ENCODE measurements at places on chromosomes 2 and 18.
A peak's percentile ranks its signal among the peaks of the same experiment; 100 is the strongest.

DNA sequence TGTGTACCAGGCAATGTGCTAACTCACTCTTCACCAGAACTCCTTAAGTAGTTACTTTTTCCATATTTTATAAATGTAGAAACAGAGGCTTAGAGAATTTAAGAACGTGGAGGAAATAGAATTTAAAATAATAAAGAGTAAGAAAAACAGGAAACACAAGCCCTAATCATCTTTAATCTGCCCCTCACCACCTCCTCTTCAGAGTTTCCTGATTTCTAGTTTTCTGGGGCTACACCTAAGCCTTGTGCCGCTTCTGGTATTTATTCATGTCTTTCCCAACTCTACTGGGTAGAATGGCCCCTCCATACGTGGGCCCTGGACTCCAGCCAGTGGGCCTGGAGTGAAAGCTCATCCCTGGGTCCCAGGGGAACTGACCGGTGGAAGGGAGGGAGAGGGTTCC is 85.4 kb downstream of the RTN4 start:
- DNase-seq = no peak

GRCh38 chr2:109217362-109218086 is 88.5 kb downstream of the SH3RF3 start:
- DNase-seq = no peak

DNA sequence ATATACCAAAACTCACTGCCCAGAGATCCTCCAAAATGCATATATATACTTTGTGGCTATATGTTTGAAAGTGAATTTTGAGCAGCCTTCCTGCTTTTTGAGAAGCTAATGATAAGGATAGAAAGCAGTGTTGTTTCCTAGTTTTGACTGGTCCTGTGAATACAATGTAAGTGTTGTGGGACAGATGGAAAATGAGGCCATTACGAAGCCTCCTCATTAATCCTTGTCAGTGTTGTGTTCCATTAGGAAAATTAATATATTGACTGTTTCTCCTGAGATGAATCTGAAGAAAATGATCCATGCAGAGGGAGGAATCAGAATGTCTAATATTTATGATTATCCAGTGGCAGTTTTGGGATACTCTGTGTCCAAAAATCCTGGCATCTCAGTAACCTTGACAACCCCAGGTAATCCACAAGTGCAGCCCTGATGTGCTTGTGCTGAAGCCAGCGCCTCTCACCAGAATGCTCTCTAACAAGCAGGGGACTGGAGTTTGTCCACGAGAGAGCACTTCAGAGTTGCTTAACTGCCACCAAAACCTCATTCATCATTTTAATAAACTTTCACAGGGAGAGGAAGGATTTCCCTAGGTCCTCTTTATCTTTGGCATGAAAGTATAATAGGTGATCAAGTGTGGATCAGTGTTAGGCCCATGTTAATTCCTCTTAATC is 418.6 kb downstream of the CMPK2 start:
- no peak for DNase-seq

GRCh38 chr2:233209533-233210171 is 41.8 kb upstream of the ATG16L1 start:
- DNase-seq = peak; percentile 16

DNA sequence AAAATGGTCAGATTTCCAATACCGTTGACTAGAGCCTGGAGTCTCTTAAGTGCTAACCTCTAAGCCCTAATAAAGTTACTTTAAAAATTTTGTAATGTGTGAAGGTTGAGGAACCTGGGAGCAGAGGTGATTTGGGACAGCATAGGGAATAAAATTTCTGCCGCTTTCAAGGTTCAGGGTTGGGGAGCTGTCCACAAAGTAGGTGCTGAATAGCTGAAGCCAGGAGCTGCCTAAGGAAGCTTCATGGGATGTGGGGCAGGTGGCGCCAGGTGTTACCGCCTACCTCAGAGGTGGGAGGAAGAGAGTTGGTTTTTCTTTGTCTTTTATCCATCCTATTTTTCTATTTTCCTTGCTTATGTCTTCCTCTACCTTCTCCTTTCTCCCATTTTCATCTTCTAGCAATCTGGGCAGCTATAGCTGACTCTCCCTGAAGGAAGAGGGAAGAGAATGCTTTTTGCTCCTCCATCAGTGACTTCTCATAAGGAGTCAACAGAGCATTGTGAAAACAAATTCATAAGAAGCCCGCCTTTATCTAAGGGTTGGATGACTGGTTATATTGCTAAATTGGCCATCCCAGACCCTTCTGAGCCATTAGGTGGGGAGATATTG is 178.7 kb downstream of the CLIP4 start:
- no peak for DNase-seq

DNA sequence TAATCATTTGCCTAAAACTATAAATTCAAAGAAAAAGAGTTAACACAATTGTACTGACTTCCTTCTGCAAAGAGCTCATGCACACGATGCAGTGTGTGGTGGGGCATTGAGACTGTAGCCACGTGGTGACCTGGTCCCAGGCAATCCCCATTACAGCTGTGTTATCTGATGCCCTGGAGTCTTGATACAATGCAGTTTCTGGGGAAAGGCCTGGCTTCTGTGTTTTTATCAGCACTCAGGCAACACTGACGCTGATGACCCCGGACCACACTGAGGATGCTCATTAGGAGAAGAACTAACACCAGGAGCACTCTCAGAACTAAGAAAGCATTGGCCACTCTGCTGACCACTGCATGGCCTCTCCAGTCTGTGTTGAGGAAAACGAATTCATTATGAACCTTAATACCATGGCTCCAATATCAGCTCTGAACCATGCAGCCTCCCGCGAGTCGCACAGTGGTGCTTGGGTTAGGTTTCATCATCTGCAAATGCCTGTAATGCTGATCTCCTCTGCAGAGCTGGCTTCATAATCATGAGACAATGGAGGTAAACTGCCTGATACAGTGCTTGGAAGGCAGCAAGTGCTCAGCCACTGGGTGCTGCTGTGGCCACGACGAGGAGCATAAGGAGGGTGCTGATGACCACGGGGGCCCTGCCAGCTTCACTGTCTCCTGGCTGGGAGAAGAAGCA is 218.5 kb downstream of the MYT1L start:
- no peak for DNase-seq

GRCh38 chr2:150729495-150729955 is 242.1 kb upstream of the RND3 start:
- no peak for DNase-seq

- DNase-seq = no peak
Observed at GRCh38 chr2:41851554-41851953, 196.3 kb upstream of the PKDCC start.

DNA sequence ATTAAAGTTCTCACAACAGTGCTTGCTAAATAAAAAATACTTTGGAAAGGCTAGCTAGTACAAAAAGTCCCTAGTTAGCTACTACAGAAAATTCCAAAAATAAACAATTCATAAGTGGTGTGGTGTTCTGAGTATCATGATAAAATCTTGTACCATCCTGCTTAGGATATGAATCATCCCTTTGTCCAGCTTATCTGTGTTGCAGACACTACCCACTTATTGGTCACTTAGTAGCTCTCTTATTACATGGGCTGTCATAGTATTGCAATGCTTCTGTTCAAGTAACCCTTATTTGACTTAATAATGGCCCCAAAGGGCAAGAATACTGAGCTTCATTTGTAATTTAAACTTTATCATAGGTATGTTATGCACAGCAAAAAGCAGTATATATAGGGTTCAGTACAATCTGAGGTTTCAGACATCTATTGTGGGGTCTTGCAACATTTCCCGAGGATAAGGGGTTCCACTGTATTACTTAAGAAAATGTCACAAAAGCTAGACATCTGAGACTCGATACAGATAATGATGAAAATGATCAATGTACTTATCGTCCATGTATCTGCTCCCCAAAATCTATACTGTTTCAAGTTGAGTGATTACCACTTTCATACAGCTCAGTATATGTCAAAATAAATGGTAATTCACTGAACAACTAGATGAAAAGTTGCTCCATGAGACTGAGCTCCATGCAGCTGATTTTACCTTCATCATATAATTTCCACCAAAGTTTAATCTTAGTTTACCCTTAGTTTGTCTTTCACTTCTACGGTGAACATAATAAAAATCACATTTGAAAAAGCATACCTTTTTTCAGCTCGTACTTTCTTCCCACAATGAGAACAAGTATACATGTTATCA is 93.8 kb downstream of the C2orf74 start:
- DNase-seq = no peak

GRCh38 chr2:165499131-165499530 is 29.6 kb downstream of the CSRNP3 start:
- peak; percentile 7 for DNase-seq

GRCh38 chr2:216636551-216637450 is 3.6 kb downstream of the IGFBP2 start:
- DNase-seq = no peak

DNA sequence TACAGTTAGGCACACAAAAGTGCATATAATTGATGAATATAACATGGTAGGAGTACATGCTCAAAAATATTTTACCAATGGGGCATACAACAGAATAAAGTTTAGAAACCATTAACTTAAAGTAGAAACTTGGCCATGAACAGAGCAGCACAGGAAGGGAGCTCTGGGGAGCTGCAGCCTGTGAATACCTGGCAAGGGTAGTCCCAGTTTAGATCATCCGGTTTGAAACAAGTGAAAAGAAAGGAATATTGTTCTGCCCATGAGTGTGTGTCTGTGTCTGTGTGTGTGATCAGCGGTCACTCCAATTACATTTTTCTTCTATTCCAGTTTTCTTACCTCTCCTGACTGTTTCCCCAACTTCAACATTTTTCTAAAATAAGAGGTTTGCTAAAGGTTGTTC is 233.0 kb downstream of the ALK start:
- no peak for DNase-seq

DNA sequence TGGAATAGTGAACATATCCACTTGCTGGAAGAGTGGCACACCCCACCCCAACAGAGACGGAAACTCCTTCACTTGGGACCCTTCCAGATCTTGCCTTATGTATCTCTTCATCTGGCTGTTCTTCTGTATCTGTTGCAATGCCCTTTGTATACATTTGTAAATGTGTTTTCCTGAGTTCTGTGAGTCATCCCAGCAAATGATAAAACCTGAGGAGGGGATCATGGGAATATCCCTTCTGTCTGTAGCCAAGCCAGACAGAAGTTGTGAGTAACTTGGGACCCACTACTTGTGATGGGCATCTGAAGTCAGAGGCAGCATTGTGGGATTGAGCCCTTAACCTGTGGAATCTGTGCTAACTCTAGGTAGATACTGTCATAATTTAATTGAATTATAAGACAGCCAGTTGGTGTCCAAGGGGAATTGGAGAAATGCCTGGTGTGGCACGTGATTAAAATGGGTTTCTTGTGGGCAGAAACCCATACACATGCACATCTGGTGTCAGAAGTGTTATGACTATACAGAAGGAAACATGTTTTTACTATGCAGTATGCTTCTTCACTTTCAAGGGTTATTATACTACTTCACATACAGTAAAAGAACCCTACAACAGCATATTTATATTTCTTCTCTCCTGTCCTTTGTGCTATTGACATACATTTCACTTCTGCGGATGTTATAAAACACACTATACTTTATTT is 32.3 kb upstream of the TMEM247 start:
- no peak for DNase-seq

GRCh38 chr2:197358931-197359330 is 48.4 kb upstream of the ANKRD44 start:
- DNase-seq = no peak

GRCh38 chr2:15094161-15094560 is 461.6 kb downstream of the LRATD1 start:
- no peak for DNase-seq

- DNase-seq = no peak
Observed at GRCh38 chr2:95091885-95092555, 29.6 kb downstream of the MRPS5 start.

GRCh38 chr2:130899306-130899705 is 62.6 kb downstream of the ARHGEF4 start:
- DNase-seq = no peak

GRCh38 chr2:37149626-37150322 is 7.0 kb downstream of the EIF2AK2 start:
- no peak for DNase-seq

GRCh38 chr2:70420143-70420542 is 118.3 kb upstream of the FAM136A start:
- DNase-seq = no peak

DNA sequence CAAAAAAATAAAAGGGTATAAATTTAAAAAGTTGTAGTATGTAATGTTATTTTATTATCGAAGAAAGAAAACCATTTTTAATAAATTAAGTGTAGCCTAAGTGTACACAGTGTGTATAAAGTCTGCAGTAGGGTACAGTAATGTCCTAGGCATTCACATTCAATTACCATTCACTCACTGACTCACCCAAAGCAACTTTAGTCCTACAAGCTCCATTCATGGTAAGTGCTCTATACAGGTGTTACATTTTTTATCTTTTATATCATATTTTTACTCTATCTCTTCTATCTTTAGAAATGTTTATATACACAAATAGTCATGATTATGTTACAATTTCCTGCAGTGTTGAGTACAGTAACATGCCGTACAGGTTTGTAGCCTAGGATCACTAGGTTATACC is 59.5 kb downstream of the RABL2A start:
- no peak for DNase-seq

DNA sequence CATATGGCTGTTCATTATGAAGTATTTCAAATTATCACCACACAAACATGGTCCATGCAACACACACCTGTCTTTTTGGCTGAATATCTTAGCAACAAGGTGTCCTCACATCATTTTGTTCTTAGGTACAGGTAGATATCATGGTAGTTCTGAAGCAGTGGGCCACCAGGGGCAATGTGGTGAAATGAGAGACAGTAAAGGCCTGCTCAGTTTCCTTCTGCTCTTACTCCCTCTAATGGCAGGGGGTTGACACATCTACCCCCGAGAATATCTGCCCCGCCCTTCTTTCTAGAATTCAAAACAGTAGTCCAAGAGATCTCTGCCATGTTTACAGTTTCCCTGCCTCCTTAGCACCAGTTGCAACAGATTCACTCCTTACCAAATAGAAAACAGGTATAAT is 147.0 kb upstream of the KLHL14 start:
- peak; percentile 37 for DNase-seq

Measured in cerebellar cortex (tissue), 1 donor.